Activated CD4-positive, alpha-beta T cell treated with anti-CD3 and anti-CD28 coated beads, Interleukin-2, amount 50 U/mL, for 1 hour (primary cell): ENCODE measurements at places on chromosomes 16 and 17.
A peak's percentile ranks its signal among the peaks of the same experiment; 100 is the strongest.

GRCh38 chr17:75182319-75182568, 515 bp downstream of the SUMO2 start:
- DNase-seq: no peak

GRCh38 chr17:42548070-42548837, 4.5 kb upstream of the HSD17B1 start:
- DNase-seq: peak; percentile 81

- DNase-seq: no peak
These were observed 12.5 kb downstream of the ABCC3 start for GRCh38 chr17:50647187-50647586.

- DNase-seq: no peak
These were observed 12.8 kb downstream of the SMIM5 start for GRCh38 chr17:75645889-75646637.

DNA sequence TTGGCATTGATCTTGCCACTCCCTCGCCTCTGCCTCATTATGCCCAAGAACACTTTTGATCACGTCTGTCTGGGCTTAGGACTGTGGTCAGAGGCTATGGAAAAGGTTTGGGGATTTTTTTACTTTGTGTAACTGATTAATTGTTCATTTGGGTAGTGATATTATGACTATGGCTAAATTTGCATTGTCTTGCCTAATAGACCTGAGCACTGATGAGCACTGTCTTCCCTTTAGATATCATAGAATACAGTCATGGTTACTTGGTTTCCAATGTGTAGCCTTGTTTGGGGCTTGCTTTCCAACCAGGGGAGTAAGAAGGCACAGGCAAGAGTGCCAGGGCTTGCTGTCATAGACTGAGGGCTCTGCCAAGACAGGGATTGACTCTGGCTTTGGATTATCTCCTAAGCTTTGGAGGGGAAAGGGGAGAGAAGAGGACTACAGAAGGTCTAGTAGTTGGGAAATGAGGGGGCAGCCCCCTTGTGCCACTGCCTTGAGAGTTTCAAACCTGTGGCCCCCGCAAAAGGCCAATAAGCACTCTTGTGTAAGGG, 13.7 kb downstream of the LIMD2 start:
- DNase-seq: no peak

GRCh38 chr17:61087024-61087423, 312.6 kb upstream of the TBX2 start:
- no peak for DNase-seq

- DNase-seq: no peak
These were observed 307.9 kb upstream of the MON1B start for GRCh38 chr16:76883076-76883475.

GRCh38 chr16:82248677-82249076, 78.7 kb upstream of the MPHOSPH6 start:
- DNase-seq: no peak

DNA sequence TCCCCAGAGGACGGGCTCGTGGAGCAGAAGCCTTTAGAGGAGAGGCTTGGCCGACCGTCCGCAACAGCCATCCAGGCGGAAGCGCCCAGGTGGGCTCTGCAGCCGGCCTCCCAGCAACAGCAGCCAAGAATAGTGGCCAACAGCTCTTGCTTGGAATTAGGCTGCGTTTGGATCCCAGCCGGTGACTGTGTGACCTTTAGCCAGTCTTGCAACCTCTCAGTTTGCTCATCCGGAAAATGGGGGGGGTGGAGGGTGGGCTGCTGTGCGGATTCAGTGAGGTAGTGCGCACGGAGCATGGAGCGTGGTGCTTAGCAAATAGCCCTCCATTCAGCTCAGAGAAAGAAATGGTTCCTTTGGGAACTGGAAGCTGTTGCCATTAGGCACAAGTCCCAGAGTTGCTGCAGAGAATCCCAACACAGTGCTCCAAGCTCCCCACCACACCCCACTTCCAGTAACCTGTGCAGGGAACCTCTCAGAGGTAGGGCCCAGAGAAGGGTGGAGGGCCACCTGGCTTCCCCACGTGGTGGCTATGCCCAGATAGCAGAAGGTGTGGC, 46.7 kb downstream of the RTN4RL1 start:
- DNase-seq: no peak

DNA sequence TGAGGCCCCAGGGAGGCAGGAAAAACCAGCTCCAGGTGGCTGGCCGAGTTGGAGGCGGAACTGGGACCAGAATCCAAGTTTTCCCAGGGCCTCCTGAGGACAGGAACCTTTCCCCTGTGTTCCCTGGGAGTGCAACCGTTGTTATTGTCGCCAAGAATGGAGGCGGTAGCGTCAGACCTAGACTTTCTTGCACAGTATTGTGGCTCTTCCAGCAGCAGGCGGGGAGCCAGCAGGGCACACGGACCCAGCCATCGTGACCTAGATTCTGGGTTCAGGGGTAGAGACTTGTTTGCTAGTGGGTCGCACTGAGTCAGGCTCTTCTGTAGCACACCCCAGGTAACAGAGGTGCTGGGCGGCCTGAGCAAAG, 667 bp upstream of the KIF19 start:
- no peak for DNase-seq

GRCh38 chr16:66858740-66859396, 14.7 kb downstream of the CA7 start:
- DNase-seq: no peak

GRCh38 chr17:40069751-40070708, 7.3 kb downstream of the THRA start:
- peak; percentile 34 for DNase-seq

DNA sequence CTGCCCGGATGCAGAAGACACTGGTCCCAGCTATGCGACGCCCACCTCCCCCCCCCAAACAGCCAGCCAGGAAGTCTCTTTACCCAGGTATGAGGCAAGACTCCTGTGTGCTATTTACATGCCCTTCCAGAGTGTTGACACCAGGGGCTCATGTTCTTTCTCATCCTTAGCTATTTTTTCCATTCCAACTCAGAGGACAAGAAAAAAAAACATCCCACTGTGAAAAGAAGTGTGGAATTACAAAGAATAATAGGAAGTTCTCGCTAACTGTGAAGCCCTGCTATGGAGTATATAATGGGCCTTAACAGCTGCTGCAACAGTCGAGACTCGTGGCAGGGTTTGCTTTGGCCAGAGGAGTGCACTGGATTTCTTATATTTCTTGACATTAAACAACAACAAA, 584.9 kb downstream of the CDH13 start:
- DNase-seq: no peak

DNA sequence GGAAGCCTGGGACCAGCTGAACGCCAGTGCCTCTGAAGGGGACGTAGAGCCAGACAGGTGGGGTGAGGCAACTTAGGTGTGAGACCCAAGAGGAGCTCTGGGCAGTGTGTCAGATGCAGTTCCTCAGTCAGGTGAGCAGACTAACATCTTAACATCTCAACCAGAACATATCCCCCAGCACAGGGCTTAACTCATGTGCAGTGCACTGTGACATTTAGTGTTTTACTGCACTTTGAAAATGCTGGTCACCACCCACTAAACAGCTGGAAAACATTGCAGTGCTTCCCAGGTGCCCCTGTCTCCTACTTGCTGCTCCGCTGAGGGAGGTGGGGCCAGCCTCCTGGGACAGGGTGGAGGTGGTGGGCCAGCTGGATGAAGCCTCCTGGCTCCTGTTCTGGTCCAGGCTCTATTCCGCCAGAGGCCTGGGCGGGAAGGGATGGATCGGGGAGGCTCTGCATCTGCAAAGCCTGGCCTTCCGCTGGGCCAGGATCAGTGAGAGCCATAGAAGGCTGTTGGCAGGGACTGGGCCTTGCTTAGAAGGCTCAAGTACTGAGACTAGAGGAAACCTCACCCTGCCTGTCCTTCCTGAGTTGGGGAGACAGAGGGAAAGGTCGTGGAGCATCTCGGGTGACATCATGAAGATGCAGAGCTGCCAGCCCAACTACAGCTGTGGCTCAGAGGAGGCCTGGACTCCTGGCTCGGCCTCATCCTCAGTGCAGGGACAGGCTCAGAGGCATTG, 7.9 kb upstream of the MRC2 start:
- DNase-seq: no peak

DNA sequence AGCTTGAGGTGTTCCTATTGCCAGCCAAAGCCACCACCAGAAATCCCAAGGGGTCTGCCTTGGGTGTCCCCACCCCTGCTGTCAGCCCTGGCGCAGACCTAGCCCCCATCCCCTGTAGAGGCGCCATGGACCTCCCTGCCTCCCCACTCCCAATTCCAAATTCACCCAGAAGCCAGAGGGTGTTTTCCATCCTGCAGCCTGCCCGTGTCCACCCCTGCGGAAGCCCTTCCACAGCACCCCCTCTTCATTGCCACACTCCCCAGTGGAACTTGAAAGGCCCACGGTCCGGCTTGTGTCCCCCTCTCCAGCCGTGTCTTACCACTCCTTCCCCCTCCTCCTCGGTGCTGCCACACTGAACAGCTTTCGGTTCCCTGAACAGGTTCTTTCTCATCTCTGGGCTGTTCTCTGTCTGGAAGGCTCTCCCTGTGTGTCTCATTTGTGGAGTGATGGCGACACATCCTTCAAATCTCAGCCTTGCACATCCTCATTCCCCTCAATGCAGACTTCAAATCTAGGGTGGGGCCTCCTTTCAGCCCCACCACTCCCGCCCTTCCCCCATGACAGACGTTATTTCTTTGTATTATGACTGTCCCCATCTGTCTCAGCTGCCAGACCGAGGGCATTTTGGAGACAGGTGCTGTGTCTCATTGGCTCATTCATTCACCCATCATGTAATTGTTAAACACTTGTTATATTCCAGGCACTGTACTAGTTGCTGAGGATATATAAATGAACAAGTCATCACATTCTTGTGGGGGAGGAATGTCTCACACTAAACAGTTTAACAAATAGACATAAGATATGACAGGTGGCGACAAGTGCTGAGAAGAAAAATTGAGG, 36.3 kb downstream of the ADGRG5 start:
- DNase-seq: no peak

DNA sequence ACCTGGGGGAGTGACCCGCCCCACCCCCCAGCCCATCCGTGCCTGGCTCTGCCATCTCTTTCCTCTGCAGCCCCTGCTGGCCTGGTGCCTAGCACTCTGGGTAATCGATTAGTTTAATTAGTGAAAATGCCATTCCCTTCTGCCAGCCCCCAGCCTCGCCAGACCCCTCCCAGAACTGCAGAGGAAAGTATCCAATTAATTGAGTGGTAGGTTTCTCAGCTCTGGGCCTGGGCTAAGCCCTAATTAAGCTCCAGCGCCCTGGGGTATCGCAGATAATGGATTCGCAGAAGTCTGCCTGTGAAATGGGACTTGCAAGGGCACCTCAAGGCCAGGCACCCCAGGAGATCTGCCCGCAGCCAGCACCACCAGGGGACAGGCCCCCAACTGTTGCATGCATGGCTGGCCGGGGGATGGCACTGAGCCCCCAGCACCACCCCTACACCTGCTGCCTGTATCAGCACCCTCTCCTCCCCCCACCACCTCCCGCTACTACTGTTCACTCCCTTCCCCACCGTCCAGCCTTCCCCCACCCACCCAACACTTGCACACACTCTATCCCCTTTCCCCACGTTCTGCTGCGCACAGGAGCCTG, 19.7 kb upstream of the SPPL2C start:
- DNase-seq: no peak

DNA sequence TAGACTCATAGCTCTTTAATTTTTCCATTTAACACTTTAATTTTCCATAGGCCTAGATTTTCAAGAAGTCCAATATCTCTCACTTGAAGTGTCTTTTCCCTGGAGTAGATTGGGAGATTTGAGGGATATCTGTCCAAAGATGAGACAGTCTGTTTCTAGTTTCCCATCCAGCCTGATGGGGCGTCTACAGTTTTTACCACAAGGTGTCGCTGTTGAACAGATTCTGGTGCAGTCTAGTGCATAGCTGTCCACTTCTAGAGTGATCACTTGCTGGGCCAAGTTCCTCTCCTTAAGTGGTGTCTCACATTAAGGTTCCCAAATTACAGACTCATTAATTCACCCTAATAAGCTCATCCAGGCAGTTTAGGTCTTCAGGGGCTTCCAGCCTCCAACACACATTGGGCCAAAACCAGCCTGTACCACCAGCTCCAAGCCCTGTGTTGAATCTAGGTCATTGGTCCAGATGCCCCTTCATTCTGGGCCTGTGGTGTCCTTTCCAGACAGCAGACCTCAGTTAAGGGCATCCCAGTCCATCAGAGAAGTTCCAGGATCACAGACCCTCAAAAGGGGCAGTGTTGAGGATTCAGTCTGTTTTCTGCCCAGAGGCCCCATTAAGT, 9.4 kb downstream of the SNX20 start:
- peak; percentile 54 for DNase-seq

DNA sequence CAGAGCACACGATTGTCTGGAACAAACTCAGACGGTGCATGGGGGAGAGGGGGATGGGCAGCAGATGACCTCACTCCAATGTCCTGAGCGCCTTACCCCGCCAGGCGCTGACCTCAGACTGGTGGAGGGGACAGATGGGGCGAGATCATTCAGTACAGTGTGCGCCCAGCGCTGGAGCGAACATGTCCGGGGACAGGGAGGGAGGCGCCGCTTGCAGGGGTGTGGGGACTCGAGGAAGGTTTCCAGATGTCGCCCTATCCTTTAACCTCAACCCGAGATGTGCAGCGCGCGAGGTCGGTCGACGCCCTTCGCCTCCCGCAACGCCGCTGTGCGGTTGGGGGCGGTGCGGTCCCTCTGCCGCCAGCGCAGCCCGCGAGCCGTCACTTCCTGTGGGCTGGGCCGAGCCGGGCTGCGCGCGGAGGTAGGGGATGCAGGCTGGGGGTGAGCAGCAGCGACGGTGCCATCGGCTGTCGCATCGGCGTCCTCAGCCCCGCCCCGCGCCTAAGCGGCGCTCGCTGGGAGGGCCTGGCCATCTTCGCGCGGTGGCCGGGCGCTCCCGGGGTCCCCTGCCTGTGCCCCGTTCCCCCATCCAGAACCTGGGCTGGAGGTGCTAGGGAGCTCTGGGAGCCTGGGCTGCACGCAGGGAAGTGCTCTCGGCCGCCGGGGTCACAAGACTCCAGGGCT, 5.3 kb upstream of the CDR2L start:
- peak; percentile 76 for DNase-seq

- DNase-seq: no peak
These were observed 281.0 kb downstream of the CBLN1 start for GRCh38 chr16:49000594-49000993.

DNA sequence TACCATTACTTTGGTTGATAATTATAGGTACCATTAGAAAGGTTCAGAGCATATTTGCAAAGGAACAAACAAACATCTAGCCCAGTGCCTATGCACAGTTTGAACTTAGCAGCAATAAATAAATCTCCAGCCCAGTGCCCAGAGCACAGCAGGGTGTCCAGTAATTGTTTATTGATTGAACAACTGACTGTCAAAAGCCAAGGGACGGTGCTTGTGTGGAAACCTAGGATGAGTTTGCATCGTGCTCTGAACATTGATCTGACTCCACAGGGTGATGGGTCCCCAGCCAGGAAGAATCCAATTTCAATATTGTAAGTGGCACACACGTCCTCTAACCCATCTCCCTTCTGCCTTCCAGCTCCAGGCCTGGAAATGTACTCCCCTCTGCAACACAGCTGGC, 625.5 kb upstream of the C16orf82 start:
- no peak for DNase-seq

- no peak for DNase-seq
These were observed 10.6 kb downstream of the USP7 start for GRCh38 chr16:8953064-8953463.

GRCh38 chr17:38449364-38449763, 21.1 kb downstream of the ARHGAP23 start:
- DNase-seq: no peak
